ENCODE measurements at places on chromosomes 6 and 20.

GRCh38 chr6:125014661-125014957, 52.4 kb downstream of the RNF217 start:
- DNase-seq: no peak

DNA sequence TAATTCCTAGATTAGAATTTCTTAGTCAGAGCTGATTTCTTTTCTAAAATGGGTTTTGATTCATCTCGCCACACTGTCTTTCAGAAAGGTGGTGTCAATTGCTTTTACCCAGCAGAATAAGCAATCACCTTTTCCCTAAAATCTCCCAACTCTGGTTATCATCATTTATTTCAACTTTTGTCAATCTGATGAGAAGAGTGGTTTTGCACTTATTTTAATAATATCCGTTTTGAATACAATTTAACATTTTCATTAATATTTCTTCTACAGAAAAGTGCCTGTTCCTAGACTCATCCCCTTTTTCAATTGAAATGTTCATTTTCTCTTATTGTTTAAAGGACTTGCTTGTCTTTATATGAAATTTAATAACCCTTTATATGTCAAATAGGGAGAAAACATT, 8.2 kb upstream of the NCR2 start:
- DNase-seq: no peak

- DNase-seq: no peak
These were observed 20.2 kb upstream of the TOX2 start for GRCh38 chr20:43894491-43894890.

GRCh38 chr6:90369651-90370050, 73.0 kb upstream of the BACH2 start:
- DNase-seq: no peak

- no peak for DNase-seq
These were observed 272.5 kb downstream of the CLIC5 start for GRCh38 chr6:45743028-45743615.

DNA sequence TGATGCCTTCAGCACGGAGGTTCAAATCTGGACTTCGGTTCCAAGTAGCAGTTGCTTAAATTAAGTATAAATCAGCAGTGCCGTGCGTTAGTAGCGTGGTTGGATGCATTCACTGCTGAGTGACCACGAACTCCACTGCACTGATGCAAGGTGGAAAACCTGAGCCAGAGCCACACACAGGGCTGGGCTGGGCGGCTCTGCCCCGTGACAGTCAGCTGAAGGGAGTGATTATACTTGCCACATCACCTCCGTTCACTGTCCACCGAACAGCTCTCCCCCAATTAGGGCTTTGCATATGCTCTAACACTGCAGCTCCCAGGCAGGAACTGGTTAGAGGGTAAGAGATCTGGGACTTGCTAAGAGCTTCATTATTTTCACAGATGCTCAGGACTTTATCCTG, 22.2 kb downstream of the PPP1R3G start:
- no peak for DNase-seq

GRCh38 chr6:101001607-101002006, 120.5 kb upstream of the ASCC3 start:
- no peak for DNase-seq

DNA sequence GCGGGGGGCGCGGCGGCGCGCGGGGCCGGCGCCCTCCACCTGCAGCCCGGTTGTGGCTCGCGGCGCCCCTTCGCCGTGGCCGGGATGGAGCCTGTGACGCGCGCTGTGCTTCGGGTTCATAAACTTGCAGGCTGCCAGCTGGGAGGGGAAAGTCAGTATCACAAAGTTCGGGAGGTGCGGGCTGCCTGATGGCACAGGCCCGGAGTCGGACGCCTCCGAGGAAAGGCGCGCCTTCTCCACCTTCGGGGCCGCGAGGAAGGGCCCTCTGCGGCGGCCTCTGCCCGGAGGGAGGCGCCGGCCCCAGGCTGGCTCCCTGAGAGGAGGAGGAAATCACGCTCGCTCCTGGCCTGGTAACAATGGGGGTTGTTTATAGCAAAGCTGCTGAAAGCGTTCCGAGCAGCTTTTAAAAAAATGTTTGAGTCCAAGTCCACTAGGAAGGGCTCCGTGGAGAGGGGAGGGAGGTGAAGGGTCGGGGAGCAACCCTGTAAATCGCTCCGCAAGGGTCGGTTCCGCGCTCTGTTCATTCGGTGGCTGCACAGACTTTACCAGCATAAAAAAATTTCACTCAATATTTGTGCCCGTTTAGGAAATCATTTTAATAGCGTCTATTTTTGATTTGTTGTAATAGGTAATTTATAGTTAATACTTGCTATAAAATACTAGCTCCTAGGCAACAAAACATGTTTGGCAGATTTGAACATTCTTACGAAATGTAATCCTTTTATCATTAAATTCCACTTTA, 1.0 kb downstream of the AFDN start:
- peak; percentile 57 for DNase-seq

- peak; percentile 93 for DNase-seq
These were observed 202.8 kb upstream of the CST7 start for GRCh38 chr20:24746351-24746685.

- DNase-seq: peak; percentile 63
These were observed 18.1 kb downstream of the BPI start for GRCh38 chr20:38321959-38322598.

- no peak for DNase-seq
These were observed 147.9 kb upstream of the PDE7B start for GRCh38 chr6:135703621-135704020.

GRCh38 chr6:49730251-49730650, 13.9 kb downstream of the CRISP3 start:
- DNase-seq: no peak

GRCh38 chr6:17004269-17004668, 97.6 kb upstream of the STMND1 start:
- no peak for DNase-seq

- DNase-seq: no peak
These were observed 44.9 kb upstream of the SCML4 start for GRCh38 chr6:107868867-107869611.

GRCh38 chr20:39277185-39277584, 315.0 kb downstream of the DHX35 start:
- DNase-seq: no peak

GRCh38 chr20:40688129-40689099, 622 bp downstream of the MAFB start:
- peak; percentile 38 for DNase-seq

DNA sequence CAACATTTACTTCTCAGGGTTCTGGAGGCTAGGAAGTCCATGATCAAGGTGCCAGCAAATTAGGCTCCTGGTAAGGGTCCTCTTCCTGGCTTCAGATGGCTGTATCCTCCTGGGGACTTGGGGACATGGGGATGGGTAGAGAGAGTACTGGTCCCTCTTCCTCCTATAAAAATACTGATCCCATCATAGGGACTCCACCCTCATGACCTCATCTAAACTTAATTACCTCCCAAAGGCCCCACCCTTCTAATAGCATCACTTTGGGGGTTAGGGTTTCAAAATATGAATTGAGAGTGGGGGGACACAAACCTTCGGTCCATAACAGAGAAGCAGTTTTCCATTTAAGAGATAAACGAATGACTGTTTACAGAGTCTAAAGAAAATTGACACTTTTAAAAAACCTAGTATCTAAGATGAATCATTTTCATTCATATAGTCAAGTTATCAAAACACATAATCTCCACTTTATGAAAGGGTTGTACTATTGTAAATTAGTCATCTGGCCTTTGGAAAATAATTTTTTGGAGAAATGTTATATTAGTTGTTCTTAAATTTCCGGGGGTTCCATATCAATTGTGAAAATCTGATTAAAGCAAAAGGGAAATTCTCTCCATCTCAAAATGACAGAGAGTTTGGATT, 33.5 kb downstream of the ELOVL5 start:
- DNase-seq: no peak

DNA sequence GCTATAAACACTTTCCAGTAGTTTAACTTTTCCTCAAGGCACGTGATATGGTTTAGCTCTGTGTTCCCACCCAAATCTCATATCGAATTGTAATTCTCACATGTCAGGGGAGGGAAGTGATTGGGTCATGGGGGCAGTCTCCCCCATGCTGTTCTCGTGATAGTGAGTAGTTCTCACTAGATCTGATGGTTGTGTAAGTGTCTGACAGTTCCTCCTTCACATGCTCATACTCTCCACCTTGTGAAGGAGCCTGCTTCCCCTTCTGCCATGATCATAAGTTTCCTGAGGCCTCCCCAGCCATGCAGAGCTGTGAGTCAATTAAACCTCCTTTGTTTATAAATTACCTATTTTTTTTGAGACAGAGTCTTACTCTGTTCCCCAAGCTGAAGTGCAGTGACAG, 127.9 kb downstream of the DTNBP1 start:
- DNase-seq: no peak

- DNase-seq: no peak
These were observed 105.1 kb downstream of the EDN3 start for GRCh38 chr20:59405226-59406200.

- DNase-seq: peak; percentile 61
These were observed 18.3 kb downstream of the ETV7 start for GRCh38 chr6:36368921-36369865.

GRCh38 chr20:63134201-63134612, 81.7 kb downstream of the YTHDF1 start:
- DNase-seq: no peak

- no peak for DNase-seq
These were observed 444.1 kb downstream of the KHDRBS2 start for GRCh38 chr6:61841958-61842357.

DNA sequence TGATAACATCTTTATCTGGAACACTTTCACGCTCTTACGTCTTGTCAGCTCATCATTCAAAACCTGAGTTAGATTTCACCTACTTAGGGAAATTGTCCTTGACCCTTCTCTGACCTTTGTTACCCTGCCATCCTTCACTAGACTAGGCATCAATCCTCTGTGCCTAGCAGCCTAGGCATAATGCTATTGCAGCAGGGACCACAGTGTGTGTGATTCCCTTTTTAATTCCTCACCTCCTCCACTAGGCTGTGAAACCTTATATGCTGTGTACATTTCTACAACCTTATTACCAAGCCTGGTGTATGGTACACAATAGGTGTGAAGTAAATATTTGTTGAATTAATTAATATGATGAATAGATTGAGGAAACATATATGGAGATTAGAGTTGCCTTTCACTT, 66.7 kb upstream of the DEFB112 start:
- no peak for DNase-seq

GRCh38 chr6:125154118-125154760, 666 bp downstream of the TPD52L1 start:
- peak; percentile 41 for DNase-seq

DNA sequence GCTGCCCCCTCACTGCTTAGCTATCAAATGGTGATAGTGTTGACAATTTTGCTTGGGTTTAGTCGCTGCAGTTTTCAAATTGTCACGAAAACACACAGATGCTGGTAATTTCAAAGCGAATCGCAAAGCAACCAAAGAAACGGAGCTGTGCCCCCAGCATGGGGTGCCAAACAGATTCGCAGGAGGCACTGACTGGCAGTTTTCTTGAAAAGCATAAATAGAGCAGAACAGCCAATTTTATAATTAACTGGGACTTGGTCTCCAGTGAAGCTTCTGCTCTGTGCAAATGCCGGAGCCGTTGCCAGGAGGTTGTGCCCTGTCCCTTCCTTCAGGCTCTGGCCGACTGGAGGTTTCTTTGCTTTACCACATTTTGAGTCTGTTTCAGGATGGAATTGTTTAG, 18.8 kb downstream of the ARHGAP40 start:
- no peak for DNase-seq

DNA sequence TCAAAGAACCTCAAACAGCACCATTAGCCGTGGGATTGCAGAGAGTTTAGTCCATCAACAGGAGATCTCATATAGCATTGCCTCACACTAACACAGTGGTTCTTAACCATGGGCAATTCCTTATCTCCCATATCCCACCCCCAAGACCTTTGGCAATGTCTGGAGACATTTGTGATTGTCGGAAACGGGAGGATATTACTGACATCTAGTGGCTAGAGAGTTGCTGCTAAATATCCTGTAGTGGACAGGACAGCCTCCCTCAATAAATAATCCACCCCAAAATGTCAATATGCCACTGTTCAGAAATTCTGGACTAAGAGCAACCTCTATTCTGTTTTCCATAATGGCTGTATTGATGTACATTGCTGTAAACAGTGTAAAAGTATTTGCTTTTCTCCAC, 210.1 kb upstream of the CCN2 start:
- DNase-seq: peak; percentile 51

DNA sequence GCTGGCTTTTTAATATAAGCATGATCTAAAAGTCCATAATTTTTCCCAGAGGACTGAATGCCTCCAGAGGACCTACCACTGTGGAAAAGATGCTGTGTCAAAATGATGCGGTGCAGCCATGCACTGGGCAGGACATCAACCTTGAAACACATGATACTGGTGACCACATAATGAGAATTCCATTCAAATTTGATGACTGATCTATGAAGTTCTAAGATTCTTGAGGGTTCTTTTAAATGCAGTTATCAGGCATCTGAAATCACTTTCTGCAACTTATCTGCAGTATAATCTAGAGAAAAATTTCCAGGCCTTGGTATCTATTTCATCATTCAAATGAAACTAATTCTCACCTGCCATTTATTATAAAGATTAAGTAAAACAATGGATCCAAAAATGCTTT, 15.0 kb upstream of the MARCKS start:
- DNase-seq: no peak

- no peak for DNase-seq
These were observed 100.6 kb downstream of the PREX1 start for GRCh38 chr20:48727226-48727625.

- no peak for DNase-seq
These were observed 70.4 kb downstream of the SYCP2 start for GRCh38 chr20:59863058-59863457.

All from MCF 10A (cell line).